Activated CD4-positive, alpha-beta memory T cell treated with anti-CD3 and anti-CD28 coated beads, Interleukin-2, amount 10 ng/mL, durations not matched to agents 7 days and 5 days (primary cell): ENCODE measurements at places on chromosomes 4 and X.

GRCh38 chrX:64395568-64395929, 297 bp upstream of the MTMR8 start:
- DNase-seq, result no peak

GRCh38 chr4:6456450-6456849, 16.0 kb downstream of the PPP2R2C start:
- no peak for DNase-seq

DNA sequence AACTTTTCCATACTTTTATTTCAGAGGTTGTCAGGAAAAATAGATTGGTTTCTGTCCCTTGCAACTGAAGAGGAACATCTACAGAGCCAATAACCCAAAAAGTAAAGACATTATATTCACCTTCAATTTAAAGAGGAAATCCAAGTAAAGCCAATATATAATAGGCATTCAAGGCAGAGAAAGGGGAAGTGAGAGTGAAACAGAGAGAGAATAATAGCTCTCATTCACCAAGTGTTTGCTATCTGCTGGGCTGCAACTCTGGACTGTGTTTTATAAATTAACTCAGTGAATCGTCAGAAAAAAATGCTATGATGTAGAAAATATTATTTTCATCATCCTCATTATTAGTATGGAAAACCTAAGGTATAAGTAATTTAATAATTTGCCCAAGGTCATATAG, 448.5 kb downstream of the TRAM1L1 start:
- DNase-seq, result no peak

GRCh38 chr4:36841583-36842326, 402.8 kb upstream of the NWD2 start:
- DNase-seq, result no peak

GRCh38 chr4:124085561-124086180, 626.9 kb downstream of the ANKRD50 start:
- no peak for DNase-seq

GRCh38 chr4:41215155-41215554, 813 bp upstream of the APBB2 start:
- no peak for DNase-seq

- no peak for DNase-seq
These were observed 179.7 kb upstream of the NDP start for GRCh38 chrX:44152852-44153251.
